ENCODE measurements at places on chromosomes 12 and 14.

GRCh38 chr12:13992585-13992984 lies 11.2 kb upstream of the GRIN2B start:
- DNase-seq = no peak

DNA sequence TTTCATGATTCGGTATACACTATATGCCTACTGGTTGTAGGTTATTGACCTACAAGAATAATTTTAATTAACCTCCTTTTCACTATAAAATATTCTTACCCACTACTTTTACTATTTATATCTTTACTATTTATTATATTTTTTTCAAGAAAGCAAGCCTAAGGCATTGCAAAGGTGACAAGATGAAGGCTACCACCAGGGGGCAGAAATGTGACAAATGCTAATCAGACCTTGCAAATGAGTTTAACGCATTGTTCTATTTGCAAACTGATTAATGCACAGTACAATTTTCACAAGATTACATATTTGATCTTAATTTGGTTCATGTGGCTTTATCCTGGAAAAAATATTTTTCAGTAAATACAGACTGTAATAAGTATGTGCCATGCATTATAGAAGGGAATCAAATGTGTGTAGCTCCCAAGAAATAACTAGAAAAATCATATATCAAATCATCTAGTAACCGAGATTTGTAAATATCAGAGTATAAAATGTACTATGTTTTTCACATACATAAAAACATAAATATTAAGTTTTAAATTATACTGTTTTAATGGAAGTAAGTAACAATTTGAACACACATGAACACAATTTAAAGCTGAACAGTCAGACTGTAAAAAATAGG lies 107.0 kb downstream of the ADAMTS20 start:
- peak; percentile 59 for DNase-seq

DNA sequence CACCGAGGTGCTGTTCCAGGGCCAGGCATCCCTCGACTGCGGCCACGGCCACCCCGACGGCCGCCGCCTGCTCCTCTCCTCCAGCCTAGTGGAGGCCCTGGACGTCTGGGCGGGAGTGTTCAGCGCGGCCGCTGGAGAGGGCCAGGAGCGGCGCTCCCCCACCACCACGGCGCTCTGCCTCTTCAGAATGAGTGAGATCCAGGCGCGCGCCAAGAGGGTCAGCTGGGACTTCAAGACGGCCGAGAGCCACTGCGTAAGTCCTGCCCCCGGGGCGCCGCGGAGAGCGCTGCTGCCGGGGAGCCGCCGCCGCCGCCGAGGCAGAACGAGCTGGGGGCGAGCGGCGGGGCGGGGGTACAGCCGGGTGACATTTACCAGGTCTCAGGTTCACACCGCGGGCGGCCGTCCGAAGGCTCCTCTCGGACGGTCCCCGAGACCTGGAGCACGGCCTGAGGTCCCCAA lies 1.4 kb downstream of the PLXNC1 start:
- DNase-seq = no peak

DNA sequence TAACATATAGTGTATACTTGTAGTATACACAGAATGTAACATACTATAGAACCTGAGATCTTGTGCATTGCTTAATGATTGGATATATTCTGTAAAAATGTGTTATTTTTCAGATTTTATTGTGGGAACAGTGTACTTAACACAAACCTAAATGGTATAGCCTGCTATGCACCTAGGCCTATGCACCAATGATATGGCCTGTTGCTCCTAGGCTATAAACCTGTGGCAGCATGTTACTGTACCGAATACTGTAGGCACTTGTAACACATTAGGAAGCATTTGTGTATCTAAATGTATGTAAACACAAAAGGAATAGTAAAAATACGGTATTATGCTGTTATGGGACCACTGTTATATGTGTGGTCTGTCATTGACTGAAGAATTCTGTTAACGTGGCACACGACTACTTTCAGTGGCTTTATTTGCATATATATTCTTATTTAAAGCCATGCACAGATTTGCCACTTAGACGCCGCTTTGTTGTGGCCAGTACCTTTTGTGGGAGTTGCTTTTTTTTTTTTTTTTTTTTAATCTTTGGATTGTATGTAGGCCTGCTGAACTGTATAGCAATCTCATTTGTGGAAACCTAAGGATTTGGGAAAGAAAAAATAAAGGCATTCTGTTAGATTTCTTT lies 7.4 kb downstream of the PAPOLA start:
- DNase-seq = no peak

DNA sequence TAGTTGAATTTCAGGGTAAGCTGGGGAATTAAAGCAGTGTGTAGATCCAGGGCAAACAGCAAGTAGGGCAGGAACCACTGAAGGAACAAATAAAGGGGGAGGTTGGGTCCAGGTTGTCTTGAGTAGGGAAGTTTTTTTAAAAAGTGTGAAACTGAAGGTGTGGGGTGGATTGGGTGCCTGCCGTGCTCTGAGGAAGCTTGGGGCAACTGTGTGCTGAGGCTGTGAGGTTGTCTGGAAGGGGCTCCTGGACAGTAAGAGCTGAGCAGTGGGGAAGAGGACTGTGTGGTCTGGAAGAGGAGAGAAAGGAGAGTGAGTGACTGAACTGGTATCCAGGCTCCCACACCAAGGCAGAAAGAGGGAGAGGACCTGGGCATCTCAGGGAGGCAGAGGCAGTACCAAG lies 10.9 kb upstream of the GPR162 start:
- no peak for DNase-seq

GRCh38 chr14:55578511-55578910 lies 1.5 kb upstream of the KTN1 start:
- no peak for DNase-seq

GRCh38 chr14:87567618-87568295 lies 425.2 kb downstream of the GALC start:
- DNase-seq = no peak

DNA sequence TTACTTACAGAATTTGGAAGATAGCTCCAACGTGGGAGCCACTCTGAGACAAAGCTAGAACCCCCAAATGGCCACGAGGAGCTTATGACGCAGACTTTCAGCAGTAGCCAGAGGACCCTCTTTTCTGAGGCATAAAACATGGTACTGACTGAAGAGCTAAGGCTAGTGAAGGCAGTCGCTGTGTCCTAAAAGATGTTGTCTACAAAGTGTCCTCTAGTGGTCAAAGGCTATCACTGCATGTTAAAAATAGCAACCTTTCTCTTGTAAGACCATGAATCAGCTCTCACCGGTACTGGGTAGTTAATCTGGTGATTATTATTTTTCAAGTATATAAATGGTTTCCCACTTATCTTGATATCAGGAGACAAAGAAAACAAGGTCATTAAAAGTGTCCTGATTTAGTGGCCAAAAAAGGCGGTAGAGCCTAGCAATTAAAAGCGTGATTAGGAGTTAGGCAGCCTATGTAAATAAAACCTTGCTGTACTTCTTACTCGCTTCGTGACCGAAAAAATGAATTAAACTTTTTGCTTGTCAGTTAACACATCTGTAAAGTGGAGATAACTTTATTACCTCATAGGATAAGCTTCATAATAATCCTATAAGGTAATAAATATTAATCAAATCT lies 47.0 kb upstream of the LGR5 start:
- peak; percentile 74 for DNase-seq

DNA sequence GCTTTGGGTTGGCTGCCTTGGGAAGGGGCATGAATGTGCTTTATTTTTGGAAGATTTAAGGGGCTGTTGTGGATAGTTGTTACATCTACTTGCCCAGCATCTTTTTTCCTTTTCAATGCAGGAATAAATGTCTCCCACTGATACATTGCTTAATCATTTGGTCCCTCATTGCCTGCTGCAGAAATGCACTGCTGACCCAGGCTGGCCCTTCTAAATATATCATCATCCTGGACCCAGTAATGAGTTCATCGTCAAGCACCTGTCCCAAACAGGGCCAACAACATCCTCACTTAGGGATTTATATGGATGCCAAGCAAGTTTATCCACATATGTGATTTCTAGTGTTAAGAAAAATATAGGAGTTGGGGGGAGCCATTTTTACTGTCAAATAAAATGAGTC lies 67.2 kb downstream of the ASCL1 start:
- DNase-seq = no peak

DNA sequence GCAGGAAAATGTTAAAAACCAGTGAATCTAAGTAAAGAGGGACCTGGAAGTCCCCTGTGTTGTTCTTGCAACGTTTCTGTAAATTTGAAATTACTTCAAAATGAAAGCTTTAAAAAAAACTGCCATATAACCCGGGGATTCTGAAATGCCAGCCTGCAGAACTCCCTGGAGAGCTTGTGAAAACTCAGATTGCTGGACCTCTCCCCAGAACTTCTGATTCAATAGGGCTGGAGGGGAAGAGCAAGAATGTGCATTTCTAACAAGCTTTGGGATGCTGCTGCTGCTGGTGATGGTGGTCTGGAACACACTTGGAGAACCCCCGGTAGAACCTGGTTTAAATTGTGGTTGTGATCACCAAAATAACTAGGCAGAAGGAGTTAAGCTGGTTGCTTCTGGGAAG lies 300.0 kb upstream of the NOS1 start:
- no peak for DNase-seq

GRCh38 chr14:20116748-20117147 lies 6.2 kb downstream of the OR4K17 start:
- DNase-seq = no peak

- no peak for DNase-seq
Measured at GRCh38 chr12:2775431-2775830, 19.3 kb upstream of the FKBP4 start.

GRCh38 chr12:92546635-92547348 lies 156.0 kb upstream of the PLEKHG7 start:
- no peak for DNase-seq

DNA sequence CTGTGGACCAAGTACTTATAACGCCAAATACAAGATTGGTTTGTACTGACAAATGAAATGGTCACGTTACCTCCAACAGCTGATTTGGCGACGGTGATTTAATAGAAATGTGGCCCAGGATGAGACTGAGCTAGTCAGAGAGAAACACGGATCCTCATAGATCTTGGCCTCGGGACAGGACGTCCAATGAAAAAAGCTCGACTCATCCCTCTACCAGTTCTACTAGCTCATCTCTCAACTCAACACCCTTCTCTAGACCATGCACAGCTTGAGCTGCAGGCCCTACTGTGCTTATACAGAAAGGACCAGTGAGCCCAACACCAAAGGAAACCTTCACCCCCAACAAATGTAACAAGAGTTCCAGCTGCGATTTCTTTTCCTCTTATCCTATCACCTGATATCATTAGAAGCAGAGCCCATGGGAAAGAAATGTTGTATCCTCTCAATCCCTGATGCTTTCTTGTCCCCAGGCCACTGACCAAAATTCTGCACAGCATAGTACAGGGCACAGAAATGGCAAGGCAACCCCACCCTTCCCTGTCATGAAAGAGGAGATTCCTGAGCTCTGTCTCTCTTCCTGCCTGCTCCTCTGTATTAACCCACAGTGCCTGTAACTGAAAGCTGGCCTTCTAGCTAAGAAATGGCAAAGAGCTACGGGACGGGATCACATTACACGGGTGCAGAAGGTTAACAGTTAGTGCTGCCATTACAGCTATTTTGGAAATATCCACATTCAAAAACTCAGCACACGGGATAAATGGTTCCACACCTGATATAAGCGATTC lies 39.2 kb downstream of the DICER1 start:
- DNase-seq = no peak

DNA sequence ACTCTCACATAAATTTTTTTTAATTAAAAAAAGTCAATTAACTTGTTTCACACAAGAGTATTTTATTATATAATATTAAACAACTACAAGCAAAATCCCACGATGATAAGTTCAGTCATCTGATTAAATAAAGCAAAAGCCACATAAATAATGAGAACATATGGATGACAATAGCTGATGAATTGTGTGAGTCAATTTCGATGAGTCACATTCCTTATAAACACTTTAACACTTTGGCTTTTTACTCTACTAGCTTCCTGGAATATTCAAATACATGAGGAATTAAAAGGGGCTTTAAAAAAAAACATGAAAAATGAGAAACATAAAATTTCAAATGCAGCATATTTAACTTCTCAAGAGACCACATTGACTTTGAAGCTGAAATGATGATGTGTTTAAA lies 95.3 kb downstream of the BCAT1 start:
- peak; percentile 49 for DNase-seq

GRCh38 chr12:31361730-31362114 lies 35.8 kb upstream of the SINHCAF start:
- no peak for DNase-seq

DNA sequence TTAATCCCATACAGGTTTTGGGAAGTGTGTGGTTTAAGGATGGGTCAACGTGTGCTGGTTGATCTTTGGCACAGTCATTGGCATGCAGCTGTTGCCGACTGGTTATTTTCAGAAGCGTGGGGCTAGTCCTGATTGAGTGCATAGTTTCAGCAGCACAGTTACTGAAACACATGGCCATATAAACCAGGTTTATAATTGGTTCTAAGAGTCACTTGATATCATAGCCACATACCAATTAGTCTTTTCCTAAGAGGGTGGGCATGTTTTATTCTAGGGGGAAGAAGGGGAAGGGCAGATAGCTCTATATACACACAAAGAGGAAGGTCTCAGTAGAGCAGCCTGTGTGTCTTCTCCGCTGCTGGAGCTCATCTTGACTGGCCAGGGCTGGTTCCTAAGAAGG lies 11.0 kb upstream of the RPS6KL1 start:
- no peak for DNase-seq

DNA sequence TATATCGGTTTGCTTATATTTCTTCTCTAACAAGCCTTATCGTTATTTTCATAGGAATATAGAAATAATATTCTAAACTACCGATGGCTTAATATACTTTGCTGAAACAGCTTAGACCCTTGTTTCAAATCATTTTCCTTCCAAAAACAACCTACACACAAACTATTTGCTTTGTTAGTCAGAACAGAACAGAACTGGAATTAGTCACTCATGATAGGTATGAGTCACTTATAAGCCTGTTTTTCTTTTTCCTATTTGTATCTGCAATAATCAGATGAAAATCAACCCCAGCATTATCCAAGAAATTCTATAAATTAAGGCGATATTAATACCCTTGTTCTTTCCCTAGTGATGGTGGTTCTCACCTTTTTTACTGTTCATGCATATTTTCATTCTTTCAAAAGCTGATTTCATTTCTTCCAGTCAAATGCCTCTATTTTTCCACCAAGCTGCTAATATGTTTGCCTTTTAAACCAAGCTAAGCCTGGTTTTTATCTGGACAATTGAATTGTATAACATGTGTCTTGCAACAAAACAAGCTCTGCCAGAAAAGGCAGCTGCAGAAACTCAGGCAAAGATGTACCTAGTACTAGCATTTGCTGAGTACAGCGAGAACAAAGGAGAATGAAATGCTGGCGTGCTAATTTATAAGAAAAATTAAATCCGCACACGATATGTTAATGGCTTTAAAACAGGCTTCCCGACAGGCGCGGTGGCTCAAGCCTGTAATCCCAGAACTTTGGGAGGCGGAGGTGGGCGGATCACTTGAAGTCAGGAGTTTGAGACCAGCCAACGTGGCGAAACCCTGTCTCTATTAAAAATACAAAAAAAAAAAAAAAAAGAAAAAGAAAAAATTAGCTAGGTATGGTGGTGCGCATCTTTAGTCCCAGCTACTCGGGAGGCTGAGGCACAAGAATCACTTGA lies 1418.2 kb downstream of the AACS start:
- peak; percentile 51 for DNase-seq

GRCh38 chr12:19978193-19978592 lies 390.1 kb upstream of the PDE3A start:
- DNase-seq = peak; percentile 98

GRCh38 chr14:93044121-93044520 lies 71.6 kb downstream of the ITPK1 start:
- no peak for DNase-seq
